ENCODE measurements at places on chromosomes 7 and 10.

- H3K4me1 ChIP-seq = no peaks in the 10 kb centered on the region
- H3K4me3 ChIP-seq = no peak overlapping the region
- peak overlapping the region; percentile 71 for H3K27ac ChIP-seq
- H3K36me3 ChIP-seq = no peaks in the 10 kb centered on the region
- H3K27me3 ChIP-seq = no peaks in the 10 kb centered on the region
These were observed 120.1 kb downstream of the DYNC2I1 start for GRCh38 chr7:158976468-158976848.

DNA sequence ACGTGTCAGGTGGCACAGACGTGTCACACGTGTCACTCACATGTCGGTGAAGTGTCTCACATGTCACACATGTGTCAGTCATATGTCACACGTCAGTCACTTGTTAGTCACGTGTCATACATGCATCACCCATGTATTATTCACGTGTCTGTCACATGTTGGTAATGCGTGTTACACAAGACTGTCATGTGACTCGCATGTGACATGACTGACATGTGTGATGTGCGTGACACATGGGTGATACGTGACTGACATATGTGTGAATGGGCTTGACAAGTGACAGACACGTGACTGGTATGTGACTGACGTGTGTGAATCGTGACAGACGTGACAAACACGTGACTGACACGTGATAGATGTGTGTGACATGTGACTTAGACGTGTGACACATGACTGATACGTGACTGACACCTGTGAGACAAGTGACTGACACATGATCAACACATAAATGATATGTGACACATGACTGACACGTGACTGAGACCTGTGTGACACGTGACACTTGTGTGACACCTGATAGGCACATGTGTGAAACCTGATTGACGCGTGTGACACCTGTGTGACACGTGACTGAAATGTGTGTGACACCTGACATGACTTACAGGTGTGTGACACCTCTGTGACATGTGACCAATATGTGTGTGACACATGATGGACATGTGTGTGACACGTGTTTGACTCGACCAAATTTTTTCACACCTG is 56.1 kb downstream of the ZNF92 start:
- H3K4me1 ChIP-seq = no peaks in the 10 kb centered on the region
- no peak overlapping the region for H3K27ac ChIP-seq
- no peaks in the 10 kb centered on the region for H3K27me3 ChIP-seq
- no peaks in the 10 kb centered on the region for H3K36me3 ChIP-seq

- no peak overlapping the region for H3K27ac ChIP-seq
- no peaks in the 10 kb centered on the region for H3K36me3 ChIP-seq
These were observed 124.2 kb downstream of the TES start for GRCh38 chr7:116334555-116334954.

GRCh38 chr10:75272896-75273295 is 37.1 kb upstream of the COMTD1 start:
- no peaks in the 10 kb centered on the region for H3K4me1 ChIP-seq
- no peaks in the 10 kb centered on the region for H3K36me3 ChIP-seq
- no peaks in the 10 kb centered on the region for H3K27me3 ChIP-seq
- no peak overlapping the region for H3K27ac ChIP-seq
- H3K4me3 ChIP-seq = no peak overlapping the region
- DNase-seq = no peak

GRCh38 chr7:69246758-69247157 is 351.5 kb upstream of the AUTS2 start:
- no peak for DNase-seq
- H3K4me3 ChIP-seq = no peak overlapping the region
- H3K27ac ChIP-seq = no peak overlapping the region
- H3K36me3 ChIP-seq = no peaks in the 10 kb centered on the region
- H3K27me3 ChIP-seq = no peaks in the 10 kb centered on the region
- no peaks in the 10 kb centered on the region for H3K4me1 ChIP-seq

DNA sequence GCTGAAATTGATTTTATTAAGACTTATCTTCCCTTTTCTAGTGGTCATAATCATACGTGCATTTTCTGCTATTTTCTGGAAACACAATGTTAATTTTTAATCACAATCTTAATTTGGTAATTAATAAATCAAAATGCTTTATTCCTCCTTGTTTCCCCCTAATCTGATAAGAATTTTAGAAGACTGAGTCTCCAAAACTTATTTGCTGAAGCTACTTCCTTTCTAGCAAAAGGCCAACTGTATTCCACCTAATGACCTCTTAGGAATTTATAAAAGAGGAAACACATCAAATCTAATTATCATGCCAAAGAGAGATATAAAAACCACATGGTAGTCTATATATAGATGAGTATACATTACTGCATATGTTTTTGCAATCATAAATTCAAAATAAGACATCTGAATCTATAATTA is 140.6 kb downstream of the GNAI1 start:
- no peaks in the 10 kb centered on the region for H3K27me3 ChIP-seq
- H3K27ac ChIP-seq = no peak overlapping the region
- H3K36me3 ChIP-seq = no peaks in the 10 kb centered on the region
- no peak overlapping the region for H3K4me3 ChIP-seq

DNA sequence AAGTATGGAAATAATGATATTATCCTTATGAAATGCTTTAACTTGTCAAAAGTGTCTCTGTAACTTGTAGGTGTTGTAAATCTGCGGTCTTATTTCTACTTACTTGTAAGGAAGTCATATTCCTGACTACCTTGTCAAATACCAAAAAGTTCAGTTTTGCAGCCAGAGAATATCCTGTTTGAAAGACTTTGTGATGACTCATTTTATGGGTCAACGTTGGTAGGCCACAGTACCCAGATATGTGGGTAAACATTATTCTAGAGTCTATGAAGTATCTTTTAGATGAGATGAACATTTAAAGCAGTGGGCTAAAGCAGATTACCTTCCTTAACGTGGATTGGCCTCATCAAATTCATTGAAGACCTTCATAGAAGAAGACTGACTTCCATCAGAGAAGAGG is 195.3 kb downstream of the PPP1R9A start:
- no peaks in the 10 kb centered on the region for H3K36me3 ChIP-seq
- peaks cover 9% of the 10 kb centered on the region for H3K4me1 ChIP-seq
- no peak overlapping the region for H3K27ac ChIP-seq

DNA sequence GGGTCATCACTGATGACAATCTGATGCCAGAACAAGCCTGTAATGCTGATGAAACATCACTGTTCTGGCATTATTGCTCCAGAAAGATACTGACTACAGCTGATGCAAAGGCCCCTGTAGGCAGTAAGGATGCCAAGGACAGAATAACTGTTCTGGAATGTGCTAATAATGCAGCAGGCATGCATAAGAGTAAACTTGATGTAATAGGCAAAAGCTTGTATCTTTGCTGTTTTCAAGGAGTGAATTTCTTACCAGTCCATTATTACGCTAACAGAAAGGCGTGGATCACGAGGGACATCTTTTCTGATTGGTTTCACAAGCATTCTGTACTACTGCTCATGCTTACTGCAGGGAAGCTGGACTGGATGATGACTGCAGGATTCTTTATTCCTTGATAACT is 18.7 kb downstream of the LCOR start:
- no peak for DNase-seq
- no peaks in the 10 kb centered on the region for H3K36me3 ChIP-seq
- no peak overlapping the region for H3K27ac ChIP-seq
- H3K4me3 ChIP-seq = no peak overlapping the region
- no peaks in the 10 kb centered on the region for H3K4me1 ChIP-seq

- peaks cover 3% of the 10 kb centered on the region for H3K27me3 ChIP-seq
- no peak overlapping the region for H3K4me3 ChIP-seq
- no peaks in the 10 kb centered on the region for H3K36me3 ChIP-seq
- DNase-seq = no peak
These were observed 8.0 kb downstream of the UNCX start for GRCh38 chr7:1240517-1241257.

- DNase-seq = no peak
- H3K27me3 ChIP-seq = no peaks in the 10 kb centered on the region
- no peaks in the 10 kb centered on the region for H3K36me3 ChIP-seq
- H3K4me3 ChIP-seq = no peak overlapping the region
These were observed 1336.0 kb upstream of the CELF2 start for GRCh38 chr10:9681655-9682054.

GRCh38 chr7:2894118-2894940 is 50.2 kb upstream of the GNA12 start:
- H3K4me1 ChIP-seq = no peaks in the 10 kb centered on the region
- no peaks in the 10 kb centered on the region for H3K36me3 ChIP-seq
- no peak overlapping the region for H3K4me3 ChIP-seq
- no peaks in the 10 kb centered on the region for H3K27me3 ChIP-seq
- no peak for DNase-seq
- no peak overlapping the region for H3K27ac ChIP-seq

DNA sequence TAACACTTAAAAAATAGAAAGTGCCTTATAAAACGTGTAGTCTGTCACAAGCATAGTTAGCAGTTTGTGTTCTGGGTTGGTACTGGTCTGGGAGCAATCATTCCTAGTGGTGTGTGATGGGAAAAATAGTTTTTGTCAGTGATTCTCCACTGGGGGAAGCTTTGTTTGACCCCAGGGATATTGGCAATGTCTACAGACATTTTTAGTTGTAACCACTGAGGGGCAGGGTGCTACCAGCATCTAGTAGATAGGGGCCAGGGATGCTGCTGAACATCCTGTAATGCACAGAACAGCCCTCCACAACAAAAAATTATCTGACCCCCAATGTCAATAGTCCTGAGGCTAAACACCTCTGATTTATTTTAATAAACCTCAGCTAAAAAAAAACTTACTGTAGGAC is 51.6 kb upstream of the CREB5 start:
- no peak overlapping the region for H3K27ac ChIP-seq
- DNase-seq = peak; percentile 10
- no peaks in the 10 kb centered on the region for H3K27me3 ChIP-seq
- no peaks in the 10 kb centered on the region for H3K4me1 ChIP-seq
- no peak overlapping the region for H3K4me3 ChIP-seq

- H3K4me3 ChIP-seq = peak overlapping the region; percentile 68
- DNase-seq = no peak
- H3K36me3 ChIP-seq = 0 out of 2 replicates have a peak, but pooled peaks cover 2% of the 10 kb centered on the region
- peak overlapping the region; percentile 100 for H3K27ac ChIP-seq
- H3K4me1 ChIP-seq = peaks cover 25% of the 10 kb centered on the region
- no peaks in the 10 kb centered on the region for H3K27me3 ChIP-seq
These were observed 1.0 kb upstream of the PBLD start for GRCh38 chr10:68333440-68334431.

GRCh38 chr7:66297579-66297978 is 92.4 kb downstream of the TPST1 start:
- no peak for DNase-seq
- no peaks in the 10 kb centered on the region for H3K36me3 ChIP-seq
- H3K27me3 ChIP-seq = no peaks in the 10 kb centered on the region

DNA sequence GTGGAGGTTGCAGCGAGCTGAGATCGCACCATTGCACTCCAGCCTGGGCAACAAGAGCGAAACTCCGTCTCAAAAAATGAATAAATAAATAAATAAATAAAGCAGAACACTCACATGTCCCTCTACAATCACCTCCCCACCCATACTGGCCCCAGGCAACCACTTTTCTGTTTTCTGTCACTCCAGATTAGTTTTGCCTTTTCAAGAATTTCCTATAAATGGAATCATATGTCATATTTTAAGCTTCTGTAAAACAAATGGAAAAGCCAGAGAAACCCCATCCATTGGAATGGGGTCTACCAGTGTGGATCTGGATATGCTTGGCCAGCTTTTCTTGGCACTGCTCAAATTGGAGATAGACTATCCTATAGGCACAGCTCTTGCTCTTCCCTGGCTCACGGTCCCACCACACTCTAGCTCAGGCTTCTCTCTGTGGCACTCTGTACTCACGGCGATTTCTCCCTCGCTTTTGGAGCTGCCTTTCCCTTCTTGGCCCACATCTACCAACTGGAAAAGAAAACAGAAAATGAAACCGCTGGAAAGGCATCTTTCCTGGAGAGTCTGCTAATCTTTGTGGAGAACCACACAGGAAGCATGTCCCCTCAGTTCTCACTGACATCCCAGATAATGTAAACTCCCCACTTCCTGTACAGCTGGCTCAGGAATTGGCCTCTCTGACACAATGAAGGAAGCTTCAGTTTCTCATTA is 210.1 kb downstream of the JCAD start:
- no peaks in the 10 kb centered on the region for H3K36me3 ChIP-seq
- H3K4me1 ChIP-seq = peaks cover 38% of the 10 kb centered on the region
- no peaks in the 10 kb centered on the region for H3K27me3 ChIP-seq
- no peak overlapping the region for H3K4me3 ChIP-seq

DNA sequence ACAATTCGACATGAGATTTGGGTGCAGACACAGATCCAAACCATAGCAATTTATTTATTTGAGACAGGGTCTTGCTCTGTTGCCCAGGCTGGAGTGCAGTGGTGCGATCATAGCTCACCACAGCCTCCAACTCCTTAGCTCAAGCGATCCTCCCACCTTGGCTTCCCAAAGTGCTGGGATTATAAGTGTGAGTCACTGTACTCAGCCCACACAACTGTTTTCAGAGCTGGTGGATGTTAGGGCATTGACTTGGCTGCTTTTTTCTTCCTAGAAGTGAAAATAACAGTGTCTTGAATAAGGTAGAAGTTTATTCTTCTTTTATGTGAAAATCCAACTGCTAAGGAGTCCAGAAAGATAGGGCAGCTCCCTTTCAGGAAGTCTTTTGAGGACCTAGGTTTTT is 132.1 kb downstream of the CCDC3 start:
- no peaks in the 10 kb centered on the region for H3K4me1 ChIP-seq
- H3K27me3 ChIP-seq = no peaks in the 10 kb centered on the region
- DNase-seq = no peak
- H3K4me3 ChIP-seq = no peak overlapping the region
- H3K36me3 ChIP-seq = no peaks in the 10 kb centered on the region
- no peak overlapping the region for H3K27ac ChIP-seq

- no peak for DNase-seq
- no peak overlapping the region for H3K4me3 ChIP-seq
- H3K27me3 ChIP-seq = no peaks in the 10 kb centered on the region
- no peak overlapping the region for H3K27ac ChIP-seq
These were observed 45.2 kb upstream of the SPOCK2 start for GRCh38 chr10:72133517-72133916.

- no peak overlapping the region for H3K27ac ChIP-seq
- H3K36me3 ChIP-seq = no peaks in the 10 kb centered on the region
- no peak for DNase-seq
- H3K4me1 ChIP-seq = no peaks in the 10 kb centered on the region
These were observed 22.7 kb downstream of the ZNF22 start for GRCh38 chr10:45023426-45023825.

- no peak overlapping the region for H3K27ac ChIP-seq
- no peaks in the 10 kb centered on the region for H3K27me3 ChIP-seq
- H3K4me3 ChIP-seq = no peak overlapping the region
These were observed 300.3 kb downstream of the CDK14 start for GRCh38 chr7:90896458-90896857.

- DNase-seq = no peak
- no peaks in the 10 kb centered on the region for H3K36me3 ChIP-seq
- H3K4me1 ChIP-seq = no peaks in the 10 kb centered on the region
- H3K27ac ChIP-seq = no peak overlapping the region
- no peak overlapping the region for H3K4me3 ChIP-seq
These were observed 287.7 kb downstream of the NRG3 start for GRCh38 chr10:82162549-82163195.

- H3K27ac ChIP-seq = no peak overlapping the region
- no peak overlapping the region for H3K4me3 ChIP-seq
- H3K4me1 ChIP-seq = peaks cover 12% of the 10 kb centered on the region
- H3K27me3 ChIP-seq = no peaks in the 10 kb centered on the region
- no peaks in the 10 kb centered on the region for H3K36me3 ChIP-seq
These were observed 50.4 kb downstream of the VTI1A start for GRCh38 chr10:112497347-112497950.

All from Caco-2 (cell line).